Stimulated activated CD8-positive, alpha-beta memory T cell treated with anti-CD3 and anti-CD28 coated beads, Interleukin-15, amount 100 ng/mL, for 1 hour (primary cell): ENCODE measurements at places on chromosomes 7 and 10.

- no peak for DNase-seq
Measured at GRCh38 chr7:117110480-117111315, 157.4 kb downstream of the ST7 start.

GRCh38 chr10:114703377-114704107 lies 45.5 kb upstream of the ABLIM1 start:
- DNase-seq: no peak

DNA sequence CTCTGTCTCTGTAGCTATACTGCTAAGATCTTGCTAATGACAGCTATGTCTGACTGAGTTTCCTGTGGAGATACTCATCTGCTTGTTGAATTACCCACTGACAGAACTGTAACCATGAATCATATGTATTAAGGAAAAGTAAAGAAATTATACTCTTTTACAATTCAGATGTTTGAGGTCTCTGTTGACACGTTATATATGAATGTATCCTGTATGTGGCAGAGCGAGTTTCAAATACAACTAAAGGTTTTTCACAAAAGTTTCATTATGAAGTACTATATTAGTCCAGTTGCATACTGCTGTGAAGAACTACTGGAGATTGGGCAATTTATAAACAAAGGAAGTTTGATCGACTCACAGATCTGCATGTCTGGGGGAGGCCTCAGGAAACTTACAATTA lies 232.5 kb downstream of the CDK14 start:
- no peak for DNase-seq

DNA sequence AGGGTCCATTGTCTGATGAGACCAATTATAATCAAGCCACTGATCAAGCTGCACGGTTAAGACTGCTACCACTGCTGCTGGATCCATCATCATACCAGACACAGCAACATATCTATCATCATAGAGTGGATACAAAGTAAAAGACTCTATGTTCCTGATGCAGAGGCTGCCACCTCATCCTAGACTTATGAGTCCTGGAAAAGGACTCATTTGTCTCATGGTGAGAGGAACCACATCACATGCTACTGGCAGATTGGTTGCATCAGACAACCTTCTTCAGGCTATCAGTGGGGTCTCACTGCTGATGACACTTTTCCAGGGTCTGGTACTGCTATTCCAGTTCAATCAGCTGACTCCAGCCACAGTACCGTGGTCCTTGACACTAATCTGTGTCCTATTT lies 79.0 kb downstream of the ABI1 start:
- no peak for DNase-seq

- no peak for DNase-seq
Measured at GRCh38 chr7:86328801-86329433, 314.8 kb upstream of the GRM3 start.

- no peak for DNase-seq
Measured at GRCh38 chr10:88193018-88193417, 329.6 kb downstream of the PTEN start.

DNA sequence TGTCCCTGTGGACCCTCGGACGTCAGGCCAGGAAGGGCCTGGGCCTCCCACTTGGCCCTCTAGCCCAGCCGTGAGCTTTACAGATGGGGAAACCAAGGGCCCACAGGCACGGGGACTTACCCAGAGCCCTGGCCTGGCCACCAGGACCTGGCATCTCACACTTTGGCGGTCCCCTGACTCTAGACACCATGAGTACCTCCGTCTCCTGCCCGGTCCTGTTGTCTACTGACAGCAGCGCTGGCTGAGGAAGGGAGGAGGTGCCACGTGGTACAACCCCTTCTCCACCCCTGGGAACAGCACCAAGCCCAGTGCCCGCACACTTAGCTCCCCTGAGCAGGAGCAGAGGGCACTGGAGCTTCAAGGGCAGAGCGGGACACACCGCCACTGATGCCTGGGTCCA lies 26.1 kb downstream of the ADGRA1 start:
- no peak for DNase-seq

DNA sequence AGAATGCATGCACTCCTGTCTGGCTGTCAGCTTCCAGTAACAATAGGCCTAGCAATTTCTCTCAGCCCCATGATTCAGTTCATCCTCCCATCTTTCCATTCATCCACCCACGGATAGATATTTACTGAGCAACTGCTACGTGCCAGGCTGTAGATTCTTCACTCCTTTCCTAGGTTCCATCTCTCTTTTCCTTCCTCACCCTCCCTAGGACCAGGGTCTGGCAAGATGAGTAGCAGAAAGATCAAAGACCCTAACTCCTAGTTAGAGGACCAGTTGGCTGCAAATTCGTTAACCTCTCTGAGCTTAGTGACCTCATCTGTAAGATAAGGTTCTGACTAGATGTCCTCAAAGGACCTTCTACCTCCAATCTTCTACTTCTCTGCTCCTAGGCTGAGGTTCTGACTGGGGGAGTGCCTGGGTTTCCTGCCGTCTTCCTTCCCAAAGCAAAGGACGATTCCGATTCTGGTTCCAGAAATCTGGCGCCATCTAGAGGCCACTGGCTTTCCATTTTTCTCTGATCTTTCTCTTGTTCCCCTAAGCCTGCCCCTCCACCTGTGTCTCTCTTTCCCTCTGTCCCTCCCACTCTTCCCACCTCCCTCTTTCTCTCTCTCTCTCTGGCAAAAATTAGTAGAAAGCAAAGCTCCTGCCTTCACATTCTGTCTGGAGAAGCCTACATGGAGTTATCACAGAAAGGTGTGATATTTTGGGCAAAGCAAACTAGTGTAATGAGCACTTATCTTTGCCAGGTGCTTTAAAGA lies 26.2 kb downstream of the TBATA start:
- peak; percentile 51 for DNase-seq

DNA sequence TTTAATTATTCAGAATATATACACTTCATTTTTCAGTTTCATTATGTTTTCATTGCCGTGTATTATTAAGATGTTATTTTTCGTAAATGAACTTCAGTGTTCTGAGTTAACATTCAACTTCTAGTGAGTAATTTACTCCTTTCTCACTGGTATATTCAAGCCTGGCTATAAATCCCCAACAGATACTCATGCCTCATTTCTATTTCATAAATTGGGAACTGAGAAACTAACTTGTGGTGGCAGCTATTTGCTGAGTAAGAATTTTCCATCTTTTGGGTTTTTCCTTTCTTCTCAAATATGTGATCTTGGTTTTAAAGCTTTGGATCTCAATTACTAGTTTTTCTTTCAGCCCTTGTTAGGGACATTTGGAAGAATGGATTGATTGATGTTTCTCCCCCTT lies 281.1 kb downstream of the CDK14 start:
- DNase-seq: no peak

DNA sequence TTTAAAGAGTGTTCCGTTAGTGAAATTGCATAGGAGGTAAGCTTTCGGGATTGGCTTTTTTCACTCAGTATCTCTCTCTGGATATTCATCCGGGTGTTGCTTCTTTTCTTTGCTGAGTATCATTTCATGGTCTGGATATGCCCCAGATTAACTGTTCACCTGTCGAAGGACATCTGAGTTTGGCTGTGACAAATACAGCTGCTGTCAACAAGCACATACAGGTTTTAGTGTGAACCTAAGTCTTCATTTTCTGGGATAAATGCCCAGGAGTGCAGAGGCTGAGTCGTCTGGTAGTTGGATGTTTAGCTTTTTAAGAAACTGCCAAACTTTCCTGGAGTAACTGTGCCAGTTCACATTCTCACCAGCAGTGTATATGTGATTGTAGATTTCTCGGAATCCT lies 5.6 kb downstream of the DOCK1 start:
- DNase-seq: no peak

DNA sequence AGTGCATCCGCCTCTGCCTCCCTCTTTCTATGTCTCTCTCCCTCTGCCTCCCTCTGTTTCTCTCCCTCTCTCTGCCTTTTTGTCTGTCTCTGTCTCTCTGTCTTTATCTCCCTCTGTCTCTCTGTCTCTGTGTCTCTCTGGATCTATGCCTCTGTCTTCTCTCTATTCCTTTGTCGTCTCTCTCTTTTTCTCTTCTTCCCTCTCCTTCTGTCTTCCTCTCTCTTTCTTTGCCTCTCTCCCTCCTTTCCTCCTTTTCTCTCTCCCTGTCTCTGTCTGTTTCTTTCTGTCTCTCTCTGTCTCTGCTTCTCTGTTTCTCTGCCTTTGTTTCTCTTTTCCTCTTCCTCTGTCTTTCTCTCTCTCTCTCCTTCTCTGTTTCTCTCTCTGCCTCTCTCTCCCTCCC lies 678.8 kb upstream of the NRP1 start:
- DNase-seq: no peak

- no peak for DNase-seq
Measured at GRCh38 chr7:70171369-70171920, 573.2 kb downstream of the AUTS2 start.

DNA sequence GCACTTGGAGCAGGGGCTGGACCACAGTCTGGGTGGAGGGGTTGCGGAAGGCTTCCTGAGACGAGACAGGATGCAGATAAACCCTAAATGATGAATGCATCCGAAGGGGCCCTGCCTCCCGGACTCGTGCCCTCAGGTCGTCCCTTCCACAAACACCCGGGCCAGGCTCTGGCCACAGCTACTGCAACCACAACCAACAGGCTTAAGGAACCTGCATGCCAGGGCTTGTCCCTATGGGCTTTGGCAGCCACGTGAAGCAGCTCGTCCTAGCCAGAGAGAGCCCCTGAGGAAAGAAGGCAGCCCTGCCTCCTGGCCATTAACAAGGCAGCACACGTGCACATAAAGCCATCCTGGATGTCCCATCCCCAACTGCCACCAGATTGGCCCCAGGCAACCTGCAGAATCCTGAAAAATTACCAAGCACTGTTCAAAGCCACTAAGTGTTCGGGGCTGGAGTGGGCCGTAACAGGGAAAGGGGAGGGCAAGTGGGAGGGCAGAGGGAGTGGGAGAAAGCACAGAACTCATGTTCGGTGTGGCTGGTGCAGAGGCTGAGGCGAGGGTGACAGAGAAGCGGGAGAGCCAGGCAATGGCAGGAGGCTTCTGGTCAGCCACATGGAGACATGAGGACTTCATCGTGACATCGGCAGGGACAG lies 62.7 kb downstream of the MAD1L1 start:
- DNase-seq: no peak

GRCh38 chr7:27191833-27192545 lies 7.0 kb upstream of the HOXA11 start:
- DNase-seq: no peak

GRCh38 chr7:42154173-42154572 lies 82.8 kb downstream of the GLI3 start:
- DNase-seq: no peak

DNA sequence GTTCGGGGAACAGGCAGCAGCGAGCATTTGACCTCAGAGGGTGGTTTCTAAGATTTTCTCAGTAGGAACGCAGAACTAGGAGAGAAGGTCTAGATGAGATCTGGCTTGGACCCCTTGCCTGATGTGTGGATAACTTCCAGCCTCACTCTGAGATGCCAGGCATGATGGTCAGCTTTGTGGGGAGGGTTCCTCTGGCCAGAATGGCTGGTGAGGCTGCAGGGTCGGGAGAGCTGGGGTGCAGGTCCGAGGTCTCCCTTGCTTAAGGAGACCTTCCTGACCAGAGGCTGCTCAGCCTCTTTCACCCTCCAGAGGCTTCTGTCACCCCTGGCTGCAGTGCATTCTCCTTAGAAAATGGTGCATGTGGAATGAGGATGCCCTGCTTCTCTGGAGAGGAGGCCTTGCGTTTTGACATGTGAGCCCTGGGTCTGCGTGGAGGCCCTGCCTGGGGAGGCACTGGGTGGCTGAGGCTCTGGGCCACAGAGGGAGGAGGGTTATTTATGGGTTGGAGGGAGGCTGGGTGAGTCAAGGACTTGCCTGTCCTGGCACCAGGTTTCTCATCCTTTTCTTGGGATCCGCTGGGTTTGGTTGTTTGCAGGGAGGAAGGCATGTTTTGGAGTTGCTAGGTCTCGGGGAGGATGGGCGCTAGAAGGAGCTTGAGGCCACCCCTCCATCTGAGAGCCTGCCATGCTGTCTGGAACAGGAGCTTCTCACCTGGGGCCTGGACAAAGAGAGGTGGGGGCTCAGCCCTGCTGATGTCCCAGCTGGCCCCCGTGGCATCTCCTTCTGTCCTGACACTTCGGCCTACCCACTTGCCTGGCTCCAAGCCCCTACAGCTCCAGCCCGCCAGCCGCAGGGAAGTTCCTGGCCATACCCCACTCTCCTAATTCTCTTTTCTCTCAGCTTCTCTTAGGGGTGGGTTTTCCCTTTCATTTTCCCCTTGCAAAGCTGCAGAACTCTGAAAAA lies 3.9 kb downstream of the FAM241B start:
- no peak for DNase-seq

GRCh38 chr7:139965942-139966628 lies 96.7 kb downstream of the PARP12 start:
- no peak for DNase-seq

DNA sequence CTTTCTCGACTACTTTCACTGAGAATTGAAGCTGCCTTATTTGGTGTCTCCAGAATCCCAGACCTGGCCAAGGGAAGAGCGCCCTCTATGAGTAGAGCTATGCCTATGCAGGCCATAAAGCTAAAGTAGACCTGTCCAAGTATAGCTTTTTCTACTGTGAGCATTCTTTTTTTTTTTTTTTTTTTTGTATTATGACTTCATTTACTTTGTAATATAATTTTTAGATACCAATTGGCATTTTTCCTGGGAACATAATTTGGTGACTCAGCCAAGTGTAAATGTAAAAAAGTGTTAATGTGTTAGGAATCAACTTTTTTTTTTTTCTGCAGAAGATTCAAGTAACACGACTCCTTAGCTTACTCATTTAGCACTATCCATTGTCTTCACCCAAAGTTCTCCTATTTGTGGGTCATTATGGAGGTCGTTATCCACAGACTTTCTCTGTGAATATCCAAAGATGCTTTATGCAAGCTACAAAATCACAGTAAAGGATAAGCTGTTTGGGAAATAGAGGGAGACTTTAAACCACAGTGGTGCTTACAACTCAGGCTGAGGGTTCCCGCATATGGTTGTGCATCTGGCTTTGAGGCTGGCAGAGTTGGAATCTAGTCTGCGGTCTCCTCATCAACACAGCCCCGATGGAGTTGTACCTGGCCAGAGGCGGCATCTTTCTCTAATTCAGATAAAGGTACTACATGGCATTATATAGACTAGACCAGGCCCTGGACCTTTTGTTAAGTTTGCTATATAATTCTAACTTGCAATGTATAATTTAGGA lies 1040.2 kb upstream of the SORCS1 start:
- DNase-seq: no peak

- DNase-seq: no peak
Measured at GRCh38 chr10:131792809-131793208, 108.0 kb upstream of the PPP2R2D start.

DNA sequence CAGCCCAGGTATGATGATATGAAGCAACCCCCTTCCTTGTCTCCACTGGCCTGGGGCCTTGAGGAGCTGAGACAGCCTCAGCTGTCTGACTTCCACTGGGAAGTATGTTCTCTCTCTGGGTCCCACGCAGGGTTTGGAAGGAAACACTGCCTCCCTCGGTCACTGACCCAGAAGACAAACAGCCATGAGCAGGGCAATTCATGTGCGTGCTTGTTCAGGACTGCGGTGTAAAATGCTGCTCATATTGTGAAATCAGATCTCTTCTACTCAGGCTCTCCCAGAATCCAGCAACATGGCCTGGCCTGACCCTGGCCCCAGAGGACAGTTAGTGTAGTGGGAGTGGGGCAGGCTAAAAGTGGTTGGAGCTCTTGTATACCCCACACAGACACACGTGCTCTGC lies 2.8 kb downstream of the CLCN1 start:
- no peak for DNase-seq
